ENCODE measurements at places on chromosomes 6 and 20.

DNA sequence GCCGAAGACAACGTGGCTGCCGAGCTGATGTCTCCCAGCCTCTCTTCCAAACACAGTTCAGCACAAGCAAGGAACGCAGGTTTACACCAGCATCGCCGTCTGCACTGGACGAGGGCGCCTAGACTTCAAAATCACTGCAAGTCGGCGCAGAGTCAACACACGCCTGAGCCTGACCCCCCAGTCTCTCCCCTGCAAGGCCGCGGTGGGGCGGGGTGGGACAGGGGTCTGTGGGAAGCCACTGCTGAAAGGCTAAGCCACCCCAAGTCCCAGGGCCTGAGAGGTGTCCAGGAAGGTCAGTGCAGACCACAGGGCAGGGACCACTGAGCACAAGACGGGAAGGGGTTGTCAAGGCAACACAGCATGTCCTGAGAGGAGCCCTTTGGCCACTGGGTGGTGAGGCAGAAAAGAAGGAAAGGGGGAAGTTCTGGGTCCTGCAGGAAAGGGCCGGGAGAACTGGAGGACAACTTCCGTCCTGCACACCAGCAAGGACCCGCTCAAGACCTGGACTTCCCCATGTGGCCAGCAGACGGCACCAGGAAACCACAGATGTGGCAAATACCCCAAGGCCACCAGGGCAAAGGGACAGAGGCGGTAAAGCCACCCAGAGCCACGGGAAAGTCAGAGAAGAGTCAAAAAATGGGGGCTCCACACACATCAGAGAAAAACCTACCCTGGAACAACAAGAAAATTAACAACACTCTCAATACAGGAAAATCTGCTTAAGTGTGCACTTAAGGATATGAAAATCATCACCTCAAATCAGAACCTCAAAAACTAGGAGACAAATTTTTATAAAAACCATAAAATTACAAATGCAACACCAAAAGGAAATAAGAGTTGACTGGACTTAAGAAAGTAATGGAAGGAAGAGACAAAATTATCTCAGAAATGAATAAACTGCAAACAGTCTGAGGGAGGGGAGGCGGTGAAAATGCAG is 84.8 kb downstream of the TAF4 start:
- no peak for DNase-seq

DNA sequence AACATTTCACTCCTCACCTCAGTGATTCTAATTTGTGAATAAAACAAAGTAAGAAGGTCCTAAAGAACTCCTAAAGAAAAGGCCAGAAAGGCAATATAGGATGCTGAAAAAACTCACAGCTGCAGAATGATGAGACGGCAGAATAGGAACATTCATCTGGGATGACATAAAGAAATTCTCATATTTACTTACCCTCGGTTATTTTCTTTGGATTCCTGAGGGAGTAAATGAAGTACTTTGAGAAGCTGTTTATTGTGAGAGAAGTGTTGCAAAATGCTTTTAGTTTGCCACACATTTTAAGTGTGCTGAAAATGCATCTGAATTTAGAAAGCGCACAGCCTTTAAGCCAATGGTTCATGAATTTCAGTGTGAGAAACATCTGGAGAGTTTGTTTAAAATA is 35.7 kb upstream of the RBL1 start:
- DNase-seq = no peak

DNA sequence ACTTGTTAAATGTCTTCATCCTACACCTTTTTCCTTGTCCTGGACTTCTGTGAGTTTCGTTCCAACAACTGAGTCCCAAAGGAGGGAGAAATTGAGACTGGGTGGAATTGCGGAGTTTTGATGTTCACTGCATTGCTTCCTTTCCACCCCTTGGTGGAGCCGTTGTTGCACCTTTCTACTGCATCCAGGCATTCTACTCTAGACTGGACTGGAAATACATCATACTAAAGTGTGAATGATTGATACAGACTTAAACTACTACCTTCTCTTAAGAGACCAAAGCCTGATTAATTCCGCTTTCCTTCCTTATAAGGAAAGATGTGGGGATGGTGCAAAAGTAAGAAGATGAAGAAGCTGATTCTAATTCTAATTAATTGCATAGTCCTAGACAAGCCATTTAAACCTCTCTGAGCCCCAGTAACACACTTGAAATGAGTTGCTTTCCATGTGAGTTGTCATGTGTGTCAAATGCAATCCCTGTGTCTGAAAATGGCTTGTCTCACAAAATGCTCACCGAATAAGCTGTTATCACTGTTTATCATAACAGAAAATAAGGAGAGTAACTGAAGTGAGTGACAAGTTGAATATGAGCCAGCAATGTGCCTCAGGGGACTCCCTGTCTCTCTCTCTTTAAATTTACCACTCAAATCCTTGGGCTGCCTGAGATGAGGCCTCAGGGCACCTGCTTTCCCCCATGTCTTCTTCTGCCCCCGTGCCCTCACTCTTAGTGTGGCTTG is 338.3 kb upstream of the CHD6 start:
- no peak for DNase-seq

- no peak for DNase-seq
Measured at GRCh38 chr20:59939052-59939878, 840 bp downstream of the PPP1R3D start.

- DNase-seq = no peak
Measured at GRCh38 chr6:161101517-161101916, 109.9 kb downstream of the MAP3K4 start.

- no peak for DNase-seq
Measured at GRCh38 chr6:160388922-160389321, 40.7 kb downstream of the SLC22A3 start.

- no peak for DNase-seq
Measured at GRCh38 chr20:54219751-54220426, 12.0 kb downstream of the PFDN4 start.

DNA sequence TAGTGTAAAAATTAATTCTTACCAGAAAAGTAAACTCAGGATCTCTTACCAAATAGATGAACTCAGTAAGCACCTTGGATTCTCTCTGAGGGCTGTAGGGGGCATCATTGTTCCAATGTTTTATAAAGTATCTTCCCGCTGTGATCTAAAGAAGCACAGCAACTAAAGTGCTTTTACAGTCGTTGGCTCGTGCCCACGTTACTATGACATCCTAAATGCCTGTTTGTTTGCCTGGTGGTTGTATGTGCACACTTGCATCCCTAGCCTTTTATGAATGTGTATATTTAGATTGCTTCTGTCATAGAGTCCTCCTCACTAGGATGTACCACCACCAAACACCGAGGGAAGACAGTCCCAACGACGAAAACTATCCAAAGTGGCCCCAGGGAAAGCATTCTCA is 34.5 kb downstream of the SLX4IP start:
- DNase-seq = no peak

GRCh38 chr6:100176311-100176950 is 182.4 kb upstream of the MCHR2 start:
- no peak for DNase-seq

- no peak for DNase-seq
Measured at GRCh38 chr20:37229357-37229756, 32.3 kb downstream of the GHRH start.

GRCh38 chr20:23212011-23212410 is 125.9 kb upstream of the CD93 start:
- DNase-seq = no peak

All from esophagus squamous epithelium (tissue), 5 donors.